ENCODE measurements at places on chromosomes 1 and 21.

GRCh38 chr1:243956450-243956849 lies 94.6 kb upstream of the ZBTB18 start:
- DNase-seq: no peak

DNA sequence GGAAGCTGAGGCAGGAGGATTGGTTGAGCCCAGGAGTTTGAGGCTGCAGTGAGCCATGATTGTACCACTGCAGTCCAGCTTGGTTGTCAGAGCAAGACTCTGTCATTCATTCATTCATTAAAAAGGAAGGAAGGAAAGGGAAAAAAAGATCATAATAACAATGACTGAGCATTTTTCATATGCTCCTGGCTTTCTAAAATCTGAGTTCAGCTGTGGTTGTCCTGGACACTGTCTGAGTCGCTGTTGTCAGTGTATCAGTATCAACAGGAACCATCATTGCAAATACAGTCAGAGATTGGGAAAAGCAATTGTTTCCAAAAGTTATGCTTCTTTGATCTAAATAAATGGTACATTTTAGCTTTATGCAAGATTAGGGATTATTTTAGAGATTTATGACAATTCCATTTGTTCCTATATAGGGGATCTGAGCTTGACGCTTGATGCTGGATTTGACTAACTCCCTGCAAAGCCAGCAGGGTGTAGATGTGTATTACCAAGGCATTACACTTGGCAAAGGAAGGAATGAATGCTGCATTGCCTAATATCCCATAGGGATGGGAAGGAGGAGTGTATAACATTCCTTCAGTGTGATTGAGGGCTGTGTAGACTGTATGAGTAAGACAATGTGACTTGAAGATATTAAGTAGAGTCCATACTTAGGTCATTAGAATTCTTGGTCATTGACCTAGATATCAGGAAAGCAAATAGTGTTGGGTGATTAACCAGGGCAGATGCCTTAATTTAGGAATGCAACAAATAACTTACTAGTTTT lies 100.2 kb downstream of the DISP1 start:
- no peak for DNase-seq

DNA sequence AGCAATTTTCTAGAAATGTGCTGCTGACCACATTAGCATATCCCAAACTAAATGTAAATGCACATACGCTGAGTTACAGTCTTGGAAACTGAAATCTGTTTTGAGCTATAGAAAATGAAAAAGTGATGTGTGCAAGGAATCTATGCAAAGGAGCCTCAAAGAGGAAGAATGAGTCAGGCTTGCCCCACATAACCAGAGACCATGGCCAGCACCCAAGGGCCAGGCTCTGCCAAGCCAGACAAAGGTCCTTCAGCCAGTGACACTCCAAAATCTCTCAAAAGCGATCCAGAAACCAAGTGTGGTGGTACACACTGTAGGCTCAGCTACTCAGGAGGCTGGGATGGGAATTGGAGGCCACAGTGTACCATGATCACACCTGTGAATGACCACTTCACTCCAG lies 195.2 kb downstream of the TOMM20 start:
- no peak for DNase-seq

- DNase-seq: no peak
Measured at GRCh38 chr21:30625449-30626165, 5.2 kb downstream of the KRTAP20-4 start.

GRCh38 chr1:51341876-51342496 lies 11.6 kb upstream of the TTC39A start:
- no peak for DNase-seq

- DNase-seq: no peak
Measured at GRCh38 chr1:157115429-157115838, 15.8 kb upstream of the ETV3L start.

DNA sequence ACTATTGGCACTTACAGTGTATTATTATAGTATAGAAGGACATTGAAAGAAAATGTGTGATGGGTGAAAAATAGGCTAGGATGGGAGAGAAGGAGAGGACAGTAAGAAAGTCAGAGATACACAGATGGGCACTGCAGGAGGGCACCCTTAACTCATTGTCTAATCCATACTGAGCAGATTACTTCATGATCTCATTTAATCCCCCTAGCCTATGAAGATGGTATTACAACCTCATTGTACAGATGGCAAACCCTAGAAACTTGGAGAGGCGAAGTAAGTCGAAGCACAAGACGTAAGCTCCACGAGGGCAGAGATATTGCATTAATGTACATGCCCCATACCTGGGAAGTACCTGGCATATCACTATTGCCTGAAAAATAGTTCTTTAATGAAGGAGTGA lies 346.9 kb upstream of the DAB1 start:
- DNase-seq: no peak

Data from activated CD8-positive, alpha-beta T cell treated with anti-CD3 and anti-CD28 coated beads, Interleukin-2, amount 10 ng/mL, durations not matched to agents 7 days and 5 days (primary cell).